ENCODE measurements at places on chromosomes 4 and X.

DNA sequence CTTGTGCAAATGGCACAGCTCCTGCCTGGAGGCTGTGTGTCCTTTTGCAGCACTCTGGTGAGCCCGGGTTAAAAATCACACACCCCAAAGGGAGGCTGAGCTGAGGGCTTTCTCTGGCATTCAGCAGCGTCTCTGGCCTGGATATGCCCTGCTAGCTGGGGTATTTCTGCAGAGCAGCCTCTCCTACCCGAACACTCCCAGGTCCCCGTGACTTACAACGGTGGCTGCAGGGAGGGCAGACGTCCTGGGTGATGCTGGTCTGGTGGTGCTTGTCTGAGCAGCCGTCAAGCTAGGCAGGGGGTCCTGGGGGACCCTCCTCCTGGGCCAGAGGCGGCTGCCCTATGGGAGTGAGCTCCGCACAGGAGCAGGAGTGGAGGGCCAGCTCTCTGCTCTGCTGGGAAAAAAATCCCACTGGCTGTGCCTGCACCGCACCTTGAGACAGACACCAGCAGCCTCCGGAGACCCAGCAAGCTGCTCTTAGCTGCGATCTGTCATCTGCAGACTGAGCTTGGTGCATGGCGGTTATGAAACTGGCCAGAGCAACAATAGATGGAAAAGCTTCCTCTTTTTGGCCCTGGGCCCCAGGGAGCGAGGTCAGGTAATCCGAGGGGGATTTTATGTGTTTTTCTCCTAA, 41.3 kb upstream of the ASMTL start:
- no peak for DNase-seq

GRCh38 chr4:99572527-99573240, 1.9 kb upstream of the MTTP start:
- DNase-seq, result no peak

GRCh38 chrX:143661286-143661685, 25.4 kb upstream of the SLITRK4 start:
- DNase-seq, result no peak

DNA sequence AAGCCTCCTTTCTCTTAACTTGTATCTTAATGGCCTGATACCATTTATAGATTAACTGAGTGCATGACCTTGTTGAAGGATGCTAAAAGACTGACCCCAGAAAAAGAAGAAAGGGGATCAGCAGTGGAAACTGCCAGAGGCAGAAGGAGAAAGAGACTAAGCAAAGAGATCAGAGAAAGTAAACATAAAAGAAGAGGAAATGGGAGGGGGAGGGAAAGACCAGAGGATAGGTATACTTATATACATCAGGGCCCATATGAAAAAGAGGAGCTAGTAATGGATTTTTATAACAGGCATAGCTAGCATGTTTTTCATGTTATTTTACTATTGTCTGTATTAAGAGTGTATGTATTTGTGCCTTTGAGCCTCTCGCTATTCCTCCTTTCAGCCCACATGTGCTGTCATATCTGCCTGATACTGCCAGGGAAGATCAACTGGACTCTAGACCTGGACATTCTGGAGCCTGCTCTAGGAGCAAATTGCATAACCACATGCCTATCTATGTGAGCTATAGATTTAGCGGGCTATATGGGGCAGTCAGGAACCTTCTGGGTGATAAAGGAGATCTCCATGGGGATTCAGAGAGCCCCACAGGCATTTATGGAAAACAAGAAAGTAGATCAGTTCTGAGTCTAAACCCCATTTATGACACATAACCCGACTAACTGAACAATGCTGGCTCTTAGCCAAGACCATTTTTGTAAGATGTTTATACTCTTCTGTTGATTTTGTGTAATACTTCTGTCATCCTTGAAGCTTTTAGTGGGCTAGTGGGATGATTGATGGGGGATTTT, 13.4 kb upstream of the SNX12 start:
- DNase-seq, result peak; percentile 70

DNA sequence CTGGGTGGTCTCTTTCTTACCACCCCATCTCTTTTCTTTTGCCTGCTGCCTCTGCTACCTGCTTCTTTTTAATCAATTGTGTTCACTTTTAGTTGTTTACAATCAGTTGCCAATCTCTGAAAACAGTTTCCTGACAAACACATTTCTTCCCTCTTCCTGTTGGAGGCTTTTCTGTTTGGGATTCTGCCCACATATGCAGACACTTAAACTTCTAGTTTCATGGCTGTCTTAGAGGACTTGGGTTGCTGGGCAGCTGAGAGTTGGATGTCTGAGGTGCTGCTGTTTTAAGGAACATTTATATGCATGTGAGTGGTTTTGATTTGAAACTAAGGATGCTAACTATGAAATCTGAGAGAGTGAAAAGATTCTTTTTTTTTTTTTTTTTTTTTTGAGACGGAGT, 112.3 kb upstream of the LIMCH1 start:
- DNase-seq, result no peak

GRCh38 chrX:78064152-78064551, 39.9 kb upstream of the PGK1 start:
- DNase-seq, result no peak

Data from fibroblast of pulmonary artery (primary cell).